ENCODE measurements at places on chromosomes 7 and 10.

- no peak for DNase-seq
Measured at GRCh38 chr7:84247591-84247990, 53.0 kb upstream of the SEMA3A start.

GRCh38 chr10:91135113-91135512 is 85.3 kb upstream of the PCGF5 start:
- no peak for DNase-seq

- DNase-seq: no peak
Measured at GRCh38 chr10:125472010-125472607, 210.9 kb downstream of the TEX36 start.

DNA sequence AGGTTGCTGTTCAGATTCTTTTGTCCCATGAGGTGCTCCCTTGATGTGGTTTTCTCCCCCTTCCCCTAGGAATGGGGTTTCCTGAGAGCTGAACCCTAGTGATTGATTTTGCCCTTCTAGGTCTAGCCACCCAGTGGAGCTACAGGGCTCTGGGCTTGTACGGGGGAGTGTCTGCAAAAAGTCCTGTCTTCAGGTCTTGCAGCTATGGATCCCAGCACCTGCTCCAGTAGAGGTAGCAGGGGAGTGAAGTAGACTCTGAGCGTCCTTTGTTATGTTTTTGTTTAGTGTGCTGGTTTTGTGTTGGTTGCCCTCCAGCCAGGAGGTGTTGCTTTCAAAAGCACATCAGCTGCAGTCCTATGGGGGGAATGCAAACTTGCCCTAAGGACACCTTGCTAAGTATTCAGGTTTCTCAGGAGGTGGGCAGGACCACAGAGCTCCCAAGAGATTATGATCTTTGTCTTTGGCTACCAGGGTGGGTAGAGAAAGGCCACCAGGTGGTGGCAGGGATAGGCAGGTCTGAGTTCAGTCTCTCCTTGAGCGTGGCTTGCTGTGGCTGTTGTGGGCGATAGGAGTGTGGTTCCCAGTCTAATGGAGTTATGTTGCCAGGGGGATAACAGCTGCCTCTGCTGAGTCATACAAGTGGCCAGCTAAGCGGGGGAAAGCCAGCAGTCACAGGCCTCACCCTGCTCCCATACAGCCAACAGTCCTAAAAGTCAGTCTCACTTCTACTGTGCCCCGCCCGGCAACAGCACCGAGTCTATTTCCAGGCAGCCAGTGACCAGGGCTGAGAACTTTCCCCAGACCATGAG is 92.4 kb upstream of the JCAD start:
- DNase-seq: no peak

DNA sequence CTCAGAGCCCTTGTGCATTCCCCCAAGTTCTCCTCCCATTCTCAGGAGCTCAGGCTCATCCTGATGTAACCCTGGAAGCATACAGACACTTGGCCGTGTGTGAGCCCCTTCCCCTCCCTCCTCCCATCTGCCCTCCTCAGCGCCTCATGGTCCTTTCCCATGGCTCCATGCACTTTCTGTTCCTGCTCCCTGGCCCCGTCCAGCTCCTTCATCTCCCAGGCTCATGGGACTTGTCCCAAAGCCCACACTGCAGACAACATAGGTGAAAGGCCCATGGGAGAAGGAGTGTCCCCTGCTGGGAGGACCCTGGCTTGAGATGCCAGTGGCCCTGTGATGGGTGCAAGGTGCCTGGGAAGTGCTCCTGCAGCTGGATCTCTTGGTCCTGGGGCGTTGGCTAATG is 24.2 kb upstream of the SLC29A3 start:
- DNase-seq: no peak

DNA sequence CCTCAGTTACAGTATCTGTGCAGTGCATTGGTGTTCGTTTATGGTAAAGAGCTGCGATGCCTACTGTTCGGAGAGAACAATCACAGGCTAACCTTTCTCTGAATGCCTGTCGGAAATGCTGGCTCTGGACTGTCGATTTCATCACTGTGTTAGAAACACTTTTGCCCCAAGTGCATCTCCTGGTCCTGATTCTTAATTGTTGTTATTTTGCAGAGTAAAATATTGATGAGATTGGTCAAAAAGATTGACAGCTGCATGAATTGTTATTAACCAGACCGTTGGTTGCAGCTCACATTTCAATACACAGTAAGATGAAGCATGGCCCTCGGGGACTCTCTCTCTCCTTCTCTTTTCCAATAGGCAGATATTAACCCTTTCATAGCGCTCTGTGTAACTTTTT is 557.4 kb upstream of the ADARB2 start:
- DNase-seq: no peak

DNA sequence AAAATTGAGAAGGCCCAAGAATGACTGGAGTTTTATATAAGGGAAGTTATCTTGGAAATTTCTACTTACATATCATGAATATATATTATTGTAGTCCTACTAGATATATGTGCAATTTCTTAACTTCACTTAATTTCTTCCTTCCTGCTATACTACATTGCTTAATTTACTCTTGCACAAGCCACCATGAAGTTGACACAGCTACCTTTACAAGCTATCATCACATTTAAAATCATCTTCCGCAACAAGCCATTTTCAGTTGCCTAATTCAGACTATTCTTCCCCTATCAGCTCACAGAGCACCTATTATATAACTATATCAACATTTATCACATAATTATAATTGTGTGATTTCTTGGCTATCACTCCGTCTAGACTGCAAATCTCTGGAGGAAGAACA is 418.4 kb downstream of the PARD3 start:
- DNase-seq: no peak

DNA sequence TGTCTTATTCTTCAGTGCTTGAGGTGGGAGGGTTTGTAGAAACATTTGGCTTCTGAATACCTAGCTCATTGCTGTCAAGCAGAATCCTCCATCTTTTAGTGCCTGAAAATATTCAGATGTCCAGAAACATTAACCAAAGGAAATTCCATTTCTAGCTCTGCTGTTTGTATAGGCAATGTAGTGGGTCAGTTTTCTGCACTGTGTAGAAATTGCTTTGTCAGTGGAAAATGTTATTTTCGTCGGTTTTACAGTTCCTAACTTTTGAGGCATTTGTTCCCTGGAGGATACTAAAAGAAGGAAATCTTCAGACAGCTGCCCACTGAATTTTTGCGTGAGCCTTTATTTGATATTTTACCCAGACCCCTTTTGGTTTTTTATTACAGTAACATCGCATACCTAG is 143.4 kb downstream of the TPST1 start:
- no peak for DNase-seq

DNA sequence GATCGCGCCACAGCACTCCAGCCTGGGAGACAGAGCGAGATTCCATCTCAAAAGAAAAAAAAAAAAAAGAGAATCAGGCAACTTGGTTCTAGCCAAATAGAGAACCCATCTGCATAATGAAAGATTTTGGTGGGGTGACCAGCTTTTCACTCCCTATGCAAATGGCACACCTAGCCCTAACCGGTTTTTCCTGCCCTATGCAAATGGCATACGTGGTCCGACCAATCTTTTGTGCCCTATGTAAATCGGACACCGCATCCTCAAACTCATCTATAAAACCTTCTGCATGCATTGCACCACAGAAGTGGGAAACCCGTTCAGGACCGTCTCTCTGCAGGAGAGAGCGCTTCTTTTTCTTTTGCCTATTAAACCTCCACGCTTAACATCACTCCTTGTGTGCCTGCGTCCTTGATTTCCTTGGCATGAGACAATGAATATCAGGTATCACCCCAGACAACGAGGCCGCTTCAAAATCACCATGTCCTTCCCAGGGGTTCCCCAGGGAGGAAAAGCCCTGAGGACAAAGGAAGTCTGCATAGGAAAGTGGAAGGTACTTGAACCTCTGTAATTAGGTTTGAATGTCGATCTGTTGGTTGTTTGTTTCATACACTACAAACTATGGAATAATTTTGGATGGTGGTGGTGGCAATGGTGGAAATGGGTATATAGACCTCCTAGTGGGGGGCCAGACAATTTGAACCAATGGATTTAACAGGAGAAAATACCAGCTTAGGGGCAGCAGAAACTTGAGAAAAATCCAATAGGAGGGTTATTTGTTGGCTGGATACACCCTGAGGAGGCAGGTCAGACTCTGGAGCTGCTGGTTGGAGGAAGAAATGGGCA is 396.2 kb downstream of the TYW1 start:
- no peak for DNase-seq

- no peak for DNase-seq
Measured at GRCh38 chr7:266851-267840, 22.8 kb upstream of the FOXL3 start.

- no peak for DNase-seq
Measured at GRCh38 chr7:55517191-55517633, 55.1 kb downstream of the VOPP1 start.

DNA sequence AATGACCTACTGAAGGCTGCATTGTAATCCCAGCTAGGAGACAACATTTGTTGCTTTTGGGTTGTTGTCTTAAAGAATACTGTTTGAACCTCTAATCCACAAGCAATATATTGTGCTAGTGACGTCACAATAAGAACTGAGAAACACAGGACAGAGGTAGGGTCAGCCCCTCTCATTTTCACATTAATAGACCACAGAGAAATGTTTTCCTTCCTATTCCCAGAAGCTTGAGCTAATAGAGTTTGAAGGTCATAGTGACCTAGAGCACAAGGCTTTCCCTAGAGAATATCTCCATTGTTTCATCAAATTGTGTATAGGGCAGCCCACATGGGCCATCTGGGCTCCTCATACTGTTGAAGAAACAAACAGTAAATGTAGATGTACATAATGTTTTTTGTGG is 300.9 kb upstream of the AKR1E2 start:
- DNase-seq: no peak

- no peak for DNase-seq
Measured at GRCh38 chr10:114387784-114388183, 16.5 kb downstream of the AFAP1L2 start.

GRCh38 chr7:55966851-55967250 is 2.5 kb downstream of the NIPSNAP2 start:
- DNase-seq: no peak

- DNase-seq: no peak
Measured at GRCh38 chr7:142616842-142617241, 132.4 kb upstream of the PRSS1 start.

GRCh38 chr7:34365611-34366010 is 292.4 kb upstream of the NPSR1 start:
- DNase-seq: no peak

DNA sequence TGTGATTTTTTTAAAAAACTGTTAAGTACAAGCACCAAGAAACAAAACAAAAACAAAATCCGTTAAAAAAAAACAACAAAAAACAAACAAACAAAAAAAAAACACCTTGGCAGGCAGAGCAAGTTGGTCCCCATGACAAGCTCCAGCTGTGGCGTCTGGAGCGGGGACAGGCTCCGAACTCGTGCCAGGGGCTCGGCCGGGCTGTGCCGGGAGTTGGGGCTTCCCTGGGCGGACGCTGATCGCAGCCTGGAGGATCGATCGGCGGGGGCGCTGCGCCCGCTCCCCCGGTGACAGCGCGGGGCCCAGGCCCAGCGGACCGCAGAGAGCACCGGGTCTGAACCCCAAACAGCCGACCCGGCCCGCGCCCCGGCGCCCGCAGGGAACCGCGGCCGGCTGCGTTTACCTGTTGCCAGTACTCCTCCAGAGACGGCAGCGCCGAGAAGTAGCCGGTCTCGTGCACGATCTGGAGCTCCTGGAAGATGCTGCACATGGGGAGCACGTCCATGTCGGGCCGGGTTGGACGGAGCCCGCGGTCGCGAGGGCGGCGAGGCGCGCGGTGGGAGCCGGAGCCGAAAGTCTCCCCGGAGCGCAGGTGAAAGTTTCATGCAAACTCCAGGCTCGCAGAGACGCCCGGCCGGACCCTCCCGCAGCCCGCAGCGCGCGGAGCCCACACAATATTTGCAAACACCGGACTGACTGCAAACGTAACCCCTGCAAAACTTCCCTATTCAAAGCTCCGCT is at the start of gene KLF6:
TSS of gene KLF6 (minus strand) at position 700 of the 741 bp plus-strand sequence. CDS start at position 505, 195 bp downstream.
- DNase-seq: no peak

- no peak for DNase-seq
Measured at GRCh38 chr10:123792248-123792978, 99.2 kb downstream of the CPXM2 start.

GRCh38 chr10:74071157-74071556 is 73.2 kb downstream of the VCL start:
- no peak for DNase-seq

GRCh38 chr10:131272897-131273451 is 38.5 kb downstream of the TCERG1L start:
- DNase-seq: no peak

DNA sequence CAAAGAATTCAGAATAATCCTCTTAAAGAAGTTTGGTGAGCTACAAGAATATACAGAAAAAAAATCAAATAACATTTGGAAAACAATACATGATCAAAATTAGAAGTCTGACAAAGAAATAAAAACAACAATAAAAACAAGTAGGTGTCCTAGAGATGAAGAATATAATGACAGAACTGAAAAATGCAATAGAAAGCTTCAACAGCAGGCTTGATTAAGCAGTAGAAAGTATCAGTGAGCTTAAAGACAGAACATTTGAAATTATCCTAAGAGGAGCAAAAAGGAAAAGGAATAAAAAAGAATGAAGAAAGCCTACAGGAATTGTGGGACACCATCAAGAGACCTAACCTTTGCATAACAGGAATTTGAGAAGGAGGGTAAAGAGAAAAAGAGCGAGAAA is 238.8 kb downstream of the ZEB1 start:
- no peak for DNase-seq

- DNase-seq: no peak
Measured at GRCh38 chr7:29370531-29371314, 176.1 kb downstream of the CHN2 start.

GRCh38 chr10:72733989-72734388 is 42.0 kb downstream of the MCU start:
- no peak for DNase-seq

GRCh38 chr10:55449981-55450380 is 649.0 kb upstream of the PCDH15 start:
- DNase-seq: no peak

DNA sequence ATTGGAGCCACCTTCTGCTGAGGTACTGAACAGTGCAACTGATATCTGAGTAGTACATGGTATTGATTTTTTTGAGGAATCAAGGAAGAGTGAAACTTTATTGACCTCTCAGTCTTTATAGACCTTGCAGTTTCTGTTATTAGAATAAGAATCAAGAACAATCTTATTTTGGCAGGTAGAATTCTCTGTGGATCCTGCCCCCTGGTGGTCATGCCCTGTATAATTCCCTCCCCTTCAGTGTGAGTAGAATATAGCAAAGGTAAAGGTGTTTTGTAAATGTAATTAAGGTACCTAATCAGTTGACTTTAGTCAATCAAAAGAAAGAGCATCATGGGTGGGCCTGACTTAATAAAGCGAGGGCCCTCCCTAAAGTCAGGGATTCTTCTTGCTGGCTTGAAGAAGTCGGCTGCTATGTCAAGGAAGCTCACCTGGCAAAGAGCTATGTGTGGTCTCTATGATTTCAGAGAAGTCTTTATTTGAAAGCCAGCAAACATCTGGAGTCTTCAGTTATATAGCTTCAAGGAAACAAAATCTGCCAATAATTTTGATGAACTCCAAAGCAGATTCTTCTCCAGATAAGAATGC is 142.8 kb downstream of the LSM5 start:
- DNase-seq: no peak

- no peak for DNase-seq
Measured at GRCh38 chr10:124598773-124599587, 137.4 kb downstream of the LHPP start.

GRCh38 chr7:19305698-19306097 is 160.5 kb upstream of the FERD3L start:
- DNase-seq: no peak

Measured in activated naive CD4-positive, alpha-beta T cell (primary cell).